ENCODE measurements at places on chromosomes 12 and 14.

GRCh38 chr12:12357719-12358461 lies 1.0 kb downstream of the BORCS5 start:
- DNase-seq: no peak

- DNase-seq: no peak
Measured at GRCh38 chr12:106070147-106070546, 68.6 kb downstream of the NUAK1 start.

DNA sequence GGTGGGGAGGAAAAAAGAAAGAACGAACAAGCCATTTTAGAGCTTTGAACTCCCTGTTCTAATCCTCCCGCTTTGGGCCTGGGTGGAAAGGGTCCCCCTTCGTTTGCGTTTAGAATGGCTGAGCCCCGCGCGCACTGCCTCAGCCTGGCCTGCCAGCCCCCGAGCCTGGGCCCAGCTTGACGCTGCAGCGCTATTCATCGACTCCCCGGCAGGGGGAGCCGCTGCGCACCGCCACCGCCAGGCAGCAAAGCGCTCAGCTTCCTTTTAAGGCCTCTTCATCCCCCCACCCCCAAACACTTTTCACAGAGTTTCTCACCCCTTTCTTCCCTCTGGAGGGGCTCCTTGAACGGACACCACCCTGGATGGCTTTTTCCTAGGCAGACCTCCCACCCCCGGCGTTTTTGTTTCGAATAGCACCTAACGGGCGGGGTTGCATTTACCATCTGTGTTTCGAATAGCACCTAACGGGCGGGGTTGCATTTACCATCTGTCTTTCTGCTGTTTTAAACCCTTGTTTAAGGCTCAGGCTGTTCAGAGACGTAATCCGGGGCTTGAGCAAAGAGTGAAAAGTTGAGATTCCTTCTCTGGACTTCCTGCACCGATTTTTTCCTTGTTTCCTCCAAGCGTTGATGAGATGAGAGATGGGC lies 56.4 kb upstream of the PIWIL1 start:
- peak; percentile 3 for DNase-seq

GRCh38 chr14:90444077-90444696 lies 47.4 kb downstream of the CALM1 start:
- DNase-seq: peak; percentile 66

DNA sequence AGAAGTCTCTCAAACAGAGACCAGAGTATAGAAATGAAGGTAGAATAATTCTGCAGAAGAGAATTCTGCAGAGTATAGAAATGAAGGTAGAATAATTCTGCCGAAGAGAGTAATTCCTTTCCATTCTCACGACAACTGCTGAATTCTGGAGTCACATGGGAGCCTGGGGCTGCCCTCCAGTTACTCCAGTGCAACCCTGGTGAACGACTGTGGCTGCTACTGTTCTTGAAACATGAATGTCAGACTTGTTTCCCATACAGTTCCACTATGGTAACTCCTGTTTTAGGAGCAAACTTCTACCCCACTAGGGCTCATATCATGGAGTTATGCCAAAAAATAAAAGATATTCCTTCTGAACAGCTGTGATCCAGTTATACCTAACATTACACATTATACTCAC lies 164.4 kb downstream of the KICS2 start:
- DNase-seq: no peak

DNA sequence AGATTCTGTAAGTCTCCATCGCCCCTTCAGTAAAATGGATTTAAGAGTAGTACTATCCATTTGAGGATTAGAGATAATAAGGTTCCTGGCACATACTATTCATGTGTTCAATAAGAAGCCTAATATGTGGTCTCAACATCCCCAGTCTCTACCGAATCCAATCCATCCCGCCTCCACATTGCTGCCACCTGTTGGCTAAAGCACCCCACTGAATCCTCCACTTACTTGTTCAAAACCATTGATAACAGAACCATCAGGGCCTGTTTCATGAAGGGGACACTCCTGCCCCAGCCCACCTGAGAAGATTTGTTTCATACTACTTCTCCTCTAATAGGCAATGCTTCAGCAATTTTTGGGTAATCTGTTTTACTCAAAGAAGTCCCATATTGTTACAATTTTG lies 147.5 kb downstream of the SLC2A13 start:
- no peak for DNase-seq

- no peak for DNase-seq
Measured at GRCh38 chr12:48247181-48247966, 44.3 kb upstream of the OR10AD1 start.

GRCh38 chr12:124443931-124444712 lies 123.3 kb downstream of the NCOR2 start:
- DNase-seq: no peak

DNA sequence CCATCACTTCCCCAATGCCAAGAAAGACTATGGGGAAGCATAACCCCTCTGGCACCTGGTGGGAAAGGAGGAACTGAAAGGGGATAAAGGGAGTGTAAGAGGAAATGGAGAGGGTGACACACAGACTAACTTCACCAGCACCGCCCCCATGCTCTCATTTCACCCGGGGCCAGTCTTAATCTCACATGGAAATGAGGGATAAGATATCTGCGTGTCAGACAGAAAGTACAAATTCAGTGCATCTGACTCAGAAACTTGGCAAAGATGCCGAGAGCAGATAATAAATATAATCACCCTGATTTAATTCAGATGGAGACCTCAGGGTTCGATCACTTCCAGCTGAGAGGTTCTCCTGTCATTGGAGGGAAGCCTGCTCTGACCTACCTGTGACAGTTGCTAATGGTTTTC lies 191.6 kb downstream of the DUSP6 start:
- DNase-seq: peak; percentile 65

- DNase-seq: no peak
Measured at GRCh38 chr14:32230695-32231280, 27.7 kb upstream of the RNU6-8 start.

GRCh38 chr12:18259906-18260682 lies 1.2 kb upstream of the PIK3C2G start:
- no peak for DNase-seq

DNA sequence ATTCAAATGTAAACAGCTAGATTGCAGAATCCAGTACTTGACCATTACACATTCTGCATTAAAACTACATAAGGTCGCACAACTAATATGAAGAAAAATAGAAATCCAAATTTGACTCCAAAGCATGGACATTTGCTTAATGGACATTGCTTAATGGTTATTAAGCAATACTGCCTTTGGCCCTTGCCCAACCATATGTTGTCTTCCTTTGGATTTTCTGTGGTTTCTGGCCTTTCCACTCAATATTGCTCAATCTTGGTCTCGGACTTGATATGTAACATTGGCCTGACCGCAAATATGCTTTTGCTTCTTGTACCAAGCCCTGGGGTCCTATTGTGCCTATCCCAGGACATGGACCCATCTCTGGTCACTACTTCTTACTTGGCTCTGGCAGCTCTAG lies 67.2 kb downstream of the PTPRR start:
- no peak for DNase-seq

- no peak for DNase-seq
Measured at GRCh38 chr12:24950231-24950834, 1.4 kb upstream of the BCAT1 start.

DNA sequence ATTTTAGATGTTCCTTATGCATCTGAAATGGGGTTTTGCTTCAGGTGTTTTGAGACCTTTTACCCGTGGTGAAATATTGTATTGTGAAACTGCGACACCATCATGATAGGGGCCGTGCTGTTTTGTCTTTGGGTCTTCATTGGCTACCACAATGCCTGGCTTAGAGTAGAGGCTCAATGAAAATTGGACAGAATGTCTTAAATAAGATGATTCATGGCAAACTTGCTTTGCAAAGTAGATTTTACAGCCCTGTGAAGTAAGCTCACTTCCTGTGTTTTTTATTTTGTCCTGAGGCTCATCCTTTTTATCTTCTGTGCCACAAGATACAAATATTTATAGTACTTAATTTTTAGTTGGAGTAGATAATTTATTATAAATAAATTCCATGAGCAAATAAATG lies 111.3 kb upstream of the FRMD6 start:
- no peak for DNase-seq

DNA sequence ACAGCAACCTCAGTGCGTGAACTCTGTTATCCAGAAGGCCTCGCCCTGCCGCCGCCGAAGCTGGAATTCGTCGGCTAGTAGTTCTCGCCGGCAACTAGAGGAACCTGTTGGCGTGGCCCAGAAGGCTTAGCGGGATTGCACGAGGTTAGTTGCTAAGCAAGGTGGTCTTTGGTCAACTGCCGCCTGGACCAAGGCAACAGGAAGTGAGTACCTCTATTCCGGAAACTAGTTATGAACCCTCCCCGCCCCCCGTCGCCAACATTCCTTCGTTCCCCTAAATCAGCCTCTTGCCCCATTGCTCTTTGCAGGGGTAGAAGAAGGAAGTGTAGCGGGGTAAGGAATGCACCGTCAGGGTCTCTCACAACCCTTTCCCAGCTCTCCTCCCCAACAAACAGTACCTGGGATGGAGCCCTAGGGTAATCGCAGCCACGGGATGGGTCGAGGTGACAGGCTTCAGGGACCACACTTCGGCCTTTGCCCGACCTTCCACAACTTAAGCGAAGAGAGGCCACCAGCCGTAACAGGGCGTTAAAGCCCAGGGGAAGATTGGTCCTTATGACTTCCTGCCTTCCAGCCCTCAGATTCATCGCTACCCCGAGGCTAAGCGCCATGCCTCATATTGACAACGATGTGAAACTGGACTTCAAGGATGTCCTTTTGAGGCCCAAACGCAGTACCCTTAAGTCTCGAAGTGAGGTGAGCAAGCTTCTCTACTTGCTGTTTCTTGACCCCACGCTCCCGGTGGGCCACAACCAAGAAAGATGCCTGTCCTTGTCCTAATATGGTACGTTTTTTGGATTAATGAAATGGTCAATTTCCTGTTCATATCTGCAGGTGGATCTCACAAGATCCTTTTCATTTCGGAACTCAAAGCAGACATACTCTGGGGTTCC lies at the start of gene GMPR2:
GMPR2 (plus strand) TSS at position 285 of the 893 bp plus-strand sequence; CDS start at position 610, 325 bp downstream.
- peak; percentile 45 for DNase-seq

All from dermis blood vessel endothelial cell (primary cell).